ENCODE measurements at places on chromosomes 5 and 9.

- DNase-seq: no peak
Observed at GRCh38 chr9:104968025-104968982, 40.3 kb upstream of the ABCA1 start.

GRCh38 chr9:137697832-137698231 lies 79.0 kb downstream of the EHMT1 start:
- no peak for DNase-seq

GRCh38 chr5:81638471-81638870 lies 112.4 kb downstream of the SSBP2 start:
- no peak for DNase-seq

- no peak for DNase-seq
Observed at GRCh38 chr9:32706725-32707100, 71.2 kb upstream of the TAF1L start.

DNA sequence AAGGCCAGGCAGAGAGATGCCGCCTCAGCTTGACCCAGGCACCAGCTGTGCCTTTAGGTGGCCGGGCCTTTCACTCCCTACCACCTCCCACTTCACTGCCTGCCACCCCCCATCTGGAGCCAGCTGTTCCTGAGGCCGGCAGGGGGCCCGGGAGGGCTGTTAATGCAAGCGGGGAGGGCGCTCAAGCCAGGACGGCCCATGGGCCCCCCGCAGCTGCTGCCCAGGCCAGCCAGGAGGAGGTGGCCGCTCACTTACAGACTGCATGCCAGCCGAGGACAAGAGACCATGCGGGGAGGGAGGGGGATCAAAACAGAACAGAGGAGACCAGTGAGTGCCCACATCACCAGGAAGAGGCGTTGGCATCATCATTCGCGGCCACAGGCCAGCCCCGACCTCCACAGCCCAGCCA lies 4.5 kb downstream of the ABCA2 start:
- no peak for DNase-seq

GRCh38 chr5:57804505-57804904 lies 321.9 kb upstream of the ACTBL2 start:
- DNase-seq: no peak

DNA sequence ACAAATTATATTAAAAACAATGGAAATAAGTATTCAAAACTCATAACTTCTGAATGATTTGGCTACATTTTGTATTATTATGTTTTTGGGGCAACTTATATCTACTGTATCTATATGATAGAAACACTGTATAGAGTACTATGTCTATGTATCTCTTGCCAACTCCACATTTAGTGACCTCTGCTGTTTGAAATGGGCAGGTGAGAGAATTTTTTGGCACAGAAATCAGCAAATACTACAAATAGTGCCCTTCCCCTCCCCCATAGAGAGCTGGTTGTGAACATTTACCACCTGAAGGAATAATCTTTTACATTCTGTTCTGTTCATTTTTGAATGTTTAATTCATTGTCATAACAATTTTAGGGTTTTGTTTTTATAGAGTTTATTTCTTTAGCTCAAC lies 545.3 kb downstream of the PDE4D start:
- no peak for DNase-seq

- DNase-seq: no peak
Observed at GRCh38 chr9:20805766-20806165, 121.7 kb downstream of the FOCAD start.

GRCh38 chr9:8868632-8869031 lies 1069.1 kb upstream of the DMAC1 start:
- no peak for DNase-seq

GRCh38 chr9:130936285-130937117 lies 2.5 kb downstream of the FIBCD1 start:
- no peak for DNase-seq

DNA sequence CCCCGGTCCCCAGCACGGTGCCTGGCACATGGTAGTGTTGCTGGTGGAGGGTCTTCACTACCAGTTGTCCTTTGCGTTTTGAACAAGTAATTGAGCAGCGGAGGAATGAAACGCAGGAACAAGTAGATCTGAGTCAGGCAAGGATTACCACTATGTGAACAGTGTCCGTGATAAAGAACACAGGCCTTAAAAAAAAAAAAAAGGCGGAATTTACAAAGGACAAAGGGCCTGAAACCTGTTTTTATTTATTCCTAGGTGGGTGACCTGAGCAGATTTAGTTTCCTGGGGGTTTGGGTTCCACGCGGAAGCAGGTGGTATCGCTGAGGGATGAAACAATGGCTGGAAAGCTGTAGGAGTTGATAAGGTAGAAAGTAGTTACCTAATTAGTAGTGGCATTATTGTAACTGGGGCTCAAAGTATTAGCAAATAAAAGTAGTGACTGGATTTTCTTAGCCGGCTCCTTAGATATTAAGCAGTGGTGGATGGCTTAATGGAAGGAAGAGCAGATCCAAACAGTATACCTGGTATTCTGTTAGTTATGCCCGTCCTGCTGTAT lies 1.1 kb downstream of the RUSC2 start:
- no peak for DNase-seq

- no peak for DNase-seq
Observed at GRCh38 chr5:58348996-58349728, 110.7 kb downstream of the PLK2 start.

DNA sequence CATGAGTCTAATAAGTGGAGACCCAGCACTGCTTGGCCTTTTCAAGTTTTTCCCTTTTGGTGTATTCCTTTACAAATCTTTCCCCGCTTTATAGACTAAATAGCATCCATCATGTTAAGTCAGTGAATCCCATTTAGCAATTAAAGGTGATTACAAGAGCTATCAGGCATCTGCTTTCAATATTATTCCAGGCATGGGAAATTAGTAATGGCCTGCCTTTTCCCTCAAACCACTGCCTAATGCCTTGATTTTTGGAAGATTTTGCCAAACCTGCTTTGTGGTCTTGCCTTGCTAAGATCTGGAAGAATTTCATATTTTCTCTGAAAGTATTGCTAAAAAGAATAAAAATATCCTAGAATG lies 102.8 kb upstream of the GNA14 start:
- no peak for DNase-seq

DNA sequence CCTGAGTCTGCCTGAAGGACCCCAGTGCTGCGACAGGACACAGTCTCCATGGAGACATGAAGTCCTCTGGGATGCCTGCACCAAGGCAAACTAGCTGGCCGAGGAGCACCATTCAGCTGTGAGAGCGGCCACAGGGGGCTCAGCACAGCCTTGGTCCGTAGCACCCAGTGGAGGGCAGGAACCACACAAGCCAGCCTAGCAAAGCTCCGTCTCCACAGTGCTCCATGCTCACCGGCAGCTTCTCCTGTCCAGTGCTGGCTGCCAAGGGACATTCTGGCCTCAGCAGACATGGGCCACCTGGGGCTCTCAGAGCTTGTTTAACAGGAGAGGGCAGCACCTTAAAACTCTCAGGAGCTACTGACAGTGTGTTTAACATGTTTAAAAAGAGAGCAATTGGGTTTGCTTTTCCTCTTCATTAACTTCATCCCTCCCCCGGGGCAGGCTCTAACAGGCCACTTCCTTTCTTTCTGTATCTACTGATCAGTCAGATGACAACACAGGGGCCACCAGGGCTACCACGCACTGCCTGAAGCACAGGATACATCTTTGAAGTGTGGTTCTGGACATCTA lies 57.0 kb downstream of the SECISBP2 start:
- DNase-seq: no peak

DNA sequence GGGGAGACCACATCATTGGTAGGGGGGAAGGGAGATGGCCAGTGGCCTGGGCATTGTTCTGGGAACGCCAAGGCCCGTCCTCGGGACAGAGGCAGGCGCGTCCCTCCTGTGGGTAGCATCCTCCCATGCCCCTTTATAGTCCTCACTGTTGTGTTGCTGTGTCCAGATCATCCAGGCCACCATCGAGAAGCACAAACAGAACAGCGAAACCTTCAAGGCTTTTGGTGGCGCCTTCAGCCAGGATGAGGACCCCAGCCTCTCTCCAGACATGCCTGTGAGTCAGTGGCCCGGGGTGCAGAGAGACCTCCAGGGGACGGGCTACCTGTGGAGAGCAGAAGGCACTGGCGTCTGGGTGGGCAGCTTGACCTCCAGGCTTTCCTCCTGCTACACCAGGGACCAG lies 38.4 kb upstream of the SUSD3 start:
- DNase-seq: no peak

DNA sequence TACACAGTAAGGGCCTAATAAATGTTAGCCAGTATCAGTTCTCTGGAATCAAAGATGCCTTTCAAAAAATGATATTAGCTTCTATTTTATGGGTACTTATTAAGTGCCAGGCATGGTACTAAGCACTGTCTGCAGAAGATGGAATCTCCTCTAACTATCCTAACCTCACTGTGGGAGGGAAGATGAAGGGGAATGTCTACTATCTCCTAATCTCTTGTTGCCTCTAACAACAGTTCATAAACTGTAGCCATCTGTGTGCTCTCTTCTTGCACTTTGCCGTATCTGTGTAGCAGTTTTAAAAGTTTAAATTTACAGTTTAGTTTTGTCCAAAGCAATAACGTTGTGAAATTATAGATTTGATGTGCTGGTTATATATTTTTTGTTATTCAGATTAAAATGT lies 99.6 kb upstream of the CCDC112 start:
- no peak for DNase-seq

GRCh38 chr5:127028822-127029457 lies 1.4 kb downstream of the MARCHF3 start:
- DNase-seq: no peak

Measured in non-pigmented ciliary epithelial cell (primary cell).